GM12864 (cell line): ENCODE measurements at places on chromosomes 7 and 10.

DNA sequence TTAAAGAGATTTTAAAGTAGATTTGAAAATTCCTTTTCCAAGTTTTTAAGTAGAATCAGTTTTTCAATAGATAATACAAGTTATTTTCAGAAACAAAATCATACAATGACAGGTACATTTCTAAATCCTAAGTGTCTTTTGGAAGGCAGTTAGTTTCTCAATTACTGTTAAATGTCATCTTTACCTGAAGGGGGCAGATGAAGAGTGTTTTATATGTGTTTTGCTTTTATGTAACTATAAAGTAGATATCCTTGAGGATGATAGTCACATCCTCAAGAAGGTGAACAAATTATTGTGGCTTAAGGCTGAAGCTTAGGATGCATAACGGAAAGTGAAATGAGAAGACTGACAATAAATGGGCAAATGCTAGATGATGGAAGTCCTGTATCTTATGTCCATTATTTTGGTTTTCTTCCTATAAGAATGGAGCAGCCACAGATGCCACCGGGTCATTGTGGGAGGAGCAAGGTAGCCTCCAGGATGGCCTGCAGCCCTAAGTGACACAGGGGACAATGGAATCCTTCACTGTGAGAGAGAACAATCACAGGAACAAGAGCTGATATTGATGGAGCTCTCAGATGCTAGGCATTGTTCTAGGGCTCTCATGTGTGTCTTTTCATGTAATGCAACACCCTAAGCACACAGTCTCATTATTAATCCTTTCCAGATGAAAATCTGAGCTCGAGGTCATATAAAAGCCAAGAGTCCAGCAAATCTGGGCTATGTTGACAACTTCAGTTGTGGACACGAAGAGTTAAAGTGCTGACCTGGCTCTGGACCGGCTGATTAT is 14.1 kb upstream of the MKX start:
- no peak for DNase-seq

DNA sequence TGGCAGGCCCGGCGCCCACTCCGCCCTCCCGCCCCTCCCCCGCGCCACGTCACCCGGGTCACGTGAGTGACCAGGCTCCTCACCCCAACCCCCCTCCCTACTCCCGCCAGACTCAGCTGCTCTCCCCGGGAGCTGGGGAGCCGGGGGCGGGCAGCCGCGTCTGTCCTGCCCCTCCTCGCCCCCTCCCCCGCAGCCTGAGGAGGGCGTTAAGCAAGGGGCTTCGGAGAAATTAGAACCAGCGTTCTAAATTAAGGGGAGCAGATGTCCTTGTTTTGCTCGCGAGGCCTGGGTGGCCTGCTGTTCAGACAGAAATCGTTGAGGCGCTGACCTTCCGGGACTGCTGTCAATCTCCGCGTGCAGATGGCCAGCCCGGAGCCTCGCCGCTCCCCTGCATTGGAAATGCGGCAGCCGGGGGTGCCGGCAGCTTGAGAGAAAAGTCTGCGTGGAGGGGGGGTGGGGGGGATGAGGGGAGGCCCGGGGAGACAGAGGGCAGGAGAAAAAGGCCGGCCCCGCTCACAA is 102.2 kb upstream of the ZNF438 start:
- peak; percentile 36 for DNase-seq

GRCh38 chr10:31261511-31262311 is 57.3 kb upstream of the ZEB1 start:
- no peak for DNase-seq

DNA sequence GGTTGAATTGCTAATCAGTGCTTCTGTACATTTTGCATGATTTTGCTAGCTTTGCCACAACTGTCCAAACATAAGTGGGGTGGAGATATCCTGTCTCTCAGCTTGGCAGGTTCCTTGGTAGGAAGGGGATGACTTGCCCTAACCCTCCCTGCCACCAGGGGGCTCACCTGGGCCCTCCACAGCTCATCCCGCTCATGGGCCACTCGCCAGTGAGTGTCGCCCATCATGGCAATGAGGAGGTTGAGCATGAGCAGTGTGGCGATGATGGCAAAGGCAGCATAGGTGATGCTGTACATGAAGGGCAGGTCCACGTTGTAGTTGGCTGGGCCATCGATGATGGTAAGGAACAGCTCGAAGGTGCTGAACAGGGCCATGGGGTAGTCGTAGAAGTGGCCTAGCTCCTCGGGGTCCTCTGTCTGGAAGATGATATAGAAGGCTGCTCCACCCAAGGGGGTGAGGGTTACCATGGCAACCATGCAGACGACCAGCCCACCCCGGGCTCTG is 12.2 kb downstream of the TRPV6 start:
- no peak for DNase-seq

DNA sequence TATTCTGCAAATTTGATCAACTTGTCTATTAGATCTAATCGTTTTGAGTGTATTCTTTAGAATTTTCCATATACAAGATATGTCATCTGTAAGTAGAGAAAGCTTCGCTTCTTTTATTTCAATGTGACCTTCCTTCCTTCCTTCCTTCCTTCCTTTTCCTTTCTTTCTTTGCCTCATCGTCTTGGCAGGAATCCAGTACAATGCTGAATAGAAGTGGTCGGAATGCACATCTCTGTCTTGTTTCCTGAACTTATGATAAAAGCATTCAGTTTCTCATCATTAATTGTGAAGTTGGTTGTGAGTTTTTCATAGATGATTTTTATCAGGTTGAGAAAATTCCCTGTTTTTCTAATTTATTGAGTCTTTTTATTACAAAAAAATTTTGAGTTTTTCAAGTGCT is 300.7 kb upstream of the ZNF32 start:
- no peak for DNase-seq

DNA sequence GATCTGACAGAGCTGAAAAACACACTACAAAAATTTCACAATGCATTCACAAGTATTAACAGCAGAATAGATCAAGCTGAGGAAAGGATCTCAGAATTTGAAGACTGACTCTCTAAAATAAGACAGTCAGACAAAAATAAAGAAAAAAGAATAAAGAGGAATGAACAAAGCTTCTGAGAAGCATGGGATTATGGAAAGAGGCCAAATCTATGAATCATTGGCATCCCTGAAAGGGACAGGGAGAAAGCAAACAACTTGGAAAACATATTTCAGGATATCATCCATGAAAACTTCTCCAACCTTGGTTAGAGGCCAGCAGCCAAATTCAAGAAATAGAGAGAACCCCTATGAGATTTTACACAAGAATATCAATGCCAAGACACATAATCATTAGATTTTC is 804.8 kb upstream of the IGFBP3 start:
- DNase-seq: no peak
